HT-29 (cell line): ENCODE measurements at places on chromosomes 16 and 17. TPM values are rescaled to one million over a fixed set of nuclear protein-coding genes. Genes with fewer than 3 reads are reported as not detected.

The CD68 gene
- total RNA-seq, result 4.0 and 6.6 TPM in 2 replicates

The NUPR1 gene
- total RNA-seq, result 0.34 and 0.56 TPM in 2 replicates

The MTMR4 gene
- 39.1 and 50.0 TPM in 2 replicates for total RNA-seq

The PHOSPHO1 gene
- total RNA-seq, result not detected in 2 replicates

The KLHL10 gene
- not detected in 2 replicates for total RNA-seq

The ZNF385C gene
- 0.08 and 0.37 TPM in 2 replicates for total RNA-seq

DNA sequence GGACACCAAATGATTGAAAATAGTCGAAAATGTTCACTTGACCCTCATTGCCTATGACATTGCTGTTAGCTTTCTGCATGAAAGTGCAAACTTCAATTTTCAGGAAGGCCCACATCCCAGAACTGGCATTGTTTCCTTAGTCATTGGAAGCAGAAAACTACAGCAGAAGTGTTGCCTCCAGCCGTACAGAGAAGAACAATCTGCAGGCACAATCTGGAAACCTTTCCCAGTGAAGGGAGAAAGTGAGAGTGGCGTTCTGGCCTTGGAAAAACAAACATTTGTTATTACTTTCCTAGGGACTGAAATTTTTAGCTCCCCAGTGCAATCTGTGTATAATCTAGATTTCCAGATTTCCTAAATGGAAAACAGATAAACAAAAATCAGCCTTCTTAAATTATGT lies 529.5 kb upstream of the RBFOX1 start:
- no peak for DNase-seq

DNA sequence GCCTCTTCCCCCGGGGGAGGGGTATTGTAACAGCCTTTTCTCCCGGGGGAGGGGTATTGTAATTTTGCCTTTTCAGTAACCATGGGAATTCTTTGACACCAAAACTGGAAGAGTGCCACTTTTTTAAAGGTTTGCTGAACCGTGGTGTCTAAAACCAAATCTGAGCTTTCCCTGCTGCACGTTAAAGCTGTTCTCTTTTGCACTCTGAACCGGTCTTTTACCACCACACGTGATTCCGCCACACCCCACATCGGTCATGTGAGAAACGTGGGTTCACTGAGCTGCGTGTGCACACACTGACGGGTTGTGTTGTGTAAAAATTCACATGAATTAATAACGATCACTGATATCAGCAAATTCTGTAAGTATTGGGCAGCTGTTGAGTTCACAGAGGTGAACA lies 9.2 kb upstream of the ACSF3 start:
- no peak for DNase-seq

- no peak for DNase-seq
Observed at GRCh38 chr17:82582213-82582612, 62.7 kb downstream of the FOXK2 start.

DNA sequence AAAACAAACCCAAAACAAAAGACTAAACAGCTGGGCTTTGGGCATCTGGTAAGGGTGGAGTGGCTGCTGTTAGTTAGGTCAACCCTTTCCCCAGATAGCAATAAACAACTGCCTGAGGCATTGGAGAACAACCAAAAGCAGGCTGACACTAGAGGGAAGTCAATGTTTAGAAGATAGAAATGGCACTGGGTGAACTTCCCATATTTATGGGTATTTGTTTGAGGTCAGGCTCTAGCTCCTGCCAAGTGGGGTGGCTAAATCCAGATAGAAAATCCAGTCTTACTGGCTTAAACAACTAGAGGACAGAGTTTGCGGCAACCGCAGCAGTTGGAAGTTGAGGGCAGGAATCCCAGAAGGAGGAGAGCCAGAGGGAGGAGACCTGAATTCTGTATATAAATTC lies 79.4 kb downstream of the SDK2 start:
- no peak for DNase-seq

GRCh38 chr17:68903286-68903685 lies 51.9 kb downstream of the ABCA8 start:
- no peak for DNase-seq

GRCh38 chr16:57795431-57795878 lies 6.8 kb downstream of the KIFC3 start:
- DNase-seq, result peak; percentile 73

DNA sequence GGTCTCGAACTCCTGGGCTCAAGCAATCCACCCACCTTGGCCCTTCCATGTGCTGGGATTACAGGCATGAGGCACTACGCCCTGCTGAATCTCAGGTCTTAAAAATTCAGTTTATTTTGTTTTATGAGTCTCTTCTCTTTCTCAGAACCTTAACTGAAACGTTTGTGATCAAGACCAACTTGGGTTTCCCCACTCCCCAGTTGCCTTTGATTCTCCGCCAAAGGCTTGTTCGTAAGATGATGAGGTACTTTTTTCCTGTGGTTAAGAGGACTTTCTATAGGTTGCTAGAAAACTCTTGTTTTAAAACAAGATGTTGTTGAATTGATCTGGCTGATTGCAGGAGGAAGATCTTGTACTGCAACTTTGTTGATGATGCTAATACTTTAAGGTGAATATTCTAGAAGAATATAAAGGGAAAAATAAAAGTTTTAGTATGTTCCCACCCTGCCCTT lies 11.7 kb downstream of the ABCC1 start:
- no peak for DNase-seq

GRCh38 chr16:84986102-84986501 lies 25.2 kb downstream of the ZDHHC7 start:
- no peak for DNase-seq

- no peak for DNase-seq
Observed at GRCh38 chr16:57648125-57648524, 19.7 kb downstream of the ADGRG1 start.

- peak; percentile 46 for DNase-seq
Observed at GRCh38 chr17:58083491-58084316, 485 bp downstream of the DYNLL2 start.

GRCh38 chr17:6439951-6440350 lies 4.3 kb upstream of the PIMREG start:
- no peak for DNase-seq

DNA sequence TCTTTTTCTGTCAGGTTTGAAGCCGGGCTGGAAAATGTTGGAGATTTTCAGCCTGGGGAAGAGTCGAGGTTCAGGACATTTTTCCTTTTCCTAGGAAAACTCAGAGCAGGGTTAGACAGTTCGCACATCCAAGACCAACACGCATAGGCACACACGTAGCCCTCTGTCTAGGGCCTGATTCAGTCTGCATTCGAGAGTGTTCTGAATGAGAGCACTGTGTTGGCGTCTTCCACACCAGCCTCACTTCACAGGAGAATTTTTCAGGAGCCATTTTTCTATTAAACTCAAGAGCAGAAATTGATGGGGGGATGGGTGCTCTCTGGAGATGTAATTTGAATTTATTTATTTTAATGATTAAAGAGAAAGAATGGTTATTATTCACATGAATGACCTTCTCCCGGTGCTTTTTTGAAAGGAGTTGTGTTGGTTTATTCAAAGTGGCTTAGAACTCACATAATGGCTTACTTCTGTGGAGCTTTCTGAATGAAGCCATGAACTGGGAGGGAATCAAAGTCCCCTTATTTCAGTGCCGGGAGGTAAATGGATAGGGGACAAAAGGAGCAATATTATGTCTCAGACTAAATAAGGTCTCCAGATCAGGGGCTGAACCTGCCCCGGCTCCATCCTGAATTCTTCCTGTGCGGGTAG lies 194.3 kb downstream of the CCDC182 start:
- DNase-seq, result no peak

GRCh38 chr17:15883617-15884111 lies 61.3 kb upstream of the ADORA2B start:
- no peak for DNase-seq

- no peak for DNase-seq
Observed at GRCh38 chr16:74999609-75000480, 1.0 kb downstream of the ZNRF1 start.

- no peak for DNase-seq
Observed at GRCh38 chr17:33697557-33697956, 404.5 kb upstream of the ASIC2 start.

DNA sequence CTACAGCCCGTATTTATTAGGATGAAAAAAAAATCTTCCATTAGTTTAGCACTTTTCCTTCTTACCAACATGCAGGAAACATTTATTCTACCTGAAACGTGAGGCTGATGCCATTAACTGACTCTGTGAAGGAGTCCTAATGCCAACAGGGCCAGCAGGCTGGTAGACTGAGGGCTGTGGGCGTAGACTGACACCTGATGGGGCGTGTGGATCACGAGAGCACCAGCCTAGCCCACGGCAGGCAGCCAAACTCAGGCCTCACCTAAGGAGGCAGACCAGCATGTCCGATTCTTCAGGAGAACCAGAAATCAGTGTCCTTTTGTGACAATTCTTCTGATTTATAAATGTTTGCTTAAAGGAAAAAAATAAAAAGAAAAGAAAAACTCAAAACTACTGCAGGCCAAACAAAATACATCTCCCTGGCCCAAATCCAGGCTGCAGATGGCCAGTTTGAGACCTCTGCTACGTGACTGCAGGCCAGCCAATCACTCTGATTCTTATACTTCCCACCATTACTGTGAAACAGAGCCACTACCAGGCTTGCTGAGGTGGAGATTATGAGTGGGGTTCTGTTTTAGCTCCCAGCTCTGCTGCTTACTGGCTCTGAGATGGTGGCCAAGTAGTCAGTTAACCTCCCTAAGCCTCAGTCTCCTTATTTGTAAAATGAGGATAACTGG lies 66.5 kb downstream of the GNAO1 start:
- DNase-seq, result no peak

- DNase-seq, result no peak
Observed at GRCh38 chr17:78697554-78698343, 84.3 kb downstream of the CYTH1 start.

GRCh38 chr16:58417600-58417999 lies 25.3 kb downstream of the GINS3 start:
- DNase-seq, result no peak

GRCh38 chr16:67481561-67482232 lies 740 bp upstream of the ATP6V0D1 start:
- no peak for DNase-seq

DNA sequence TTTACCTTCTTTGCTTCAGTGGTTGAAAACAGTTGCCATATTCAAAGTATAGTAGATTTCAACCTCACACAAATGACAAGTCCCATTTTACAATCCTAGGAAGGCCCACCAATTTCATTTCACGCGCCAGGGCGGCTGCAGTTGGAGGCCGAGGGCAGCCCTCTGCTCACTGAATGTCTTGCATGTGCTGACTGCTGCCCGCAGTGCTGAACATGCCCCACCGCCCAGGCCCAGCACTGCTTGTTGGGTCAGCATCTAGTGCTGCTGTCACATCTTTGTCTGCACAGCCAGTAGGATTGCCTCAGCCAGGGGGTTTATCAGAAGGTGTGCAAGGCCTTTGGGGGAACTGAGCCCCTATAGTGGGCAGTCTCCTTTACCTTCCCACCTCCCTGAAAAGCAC lies 11.5 kb downstream of the SMCR8 start:
- no peak for DNase-seq

- no peak for DNase-seq
Observed at GRCh38 chr17:18107971-18108370, 585 bp upstream of the MYO15A start.

- no peak for DNase-seq
Observed at GRCh38 chr17:43818966-43819365, 14.0 kb downstream of the MPP3 start.

DNA sequence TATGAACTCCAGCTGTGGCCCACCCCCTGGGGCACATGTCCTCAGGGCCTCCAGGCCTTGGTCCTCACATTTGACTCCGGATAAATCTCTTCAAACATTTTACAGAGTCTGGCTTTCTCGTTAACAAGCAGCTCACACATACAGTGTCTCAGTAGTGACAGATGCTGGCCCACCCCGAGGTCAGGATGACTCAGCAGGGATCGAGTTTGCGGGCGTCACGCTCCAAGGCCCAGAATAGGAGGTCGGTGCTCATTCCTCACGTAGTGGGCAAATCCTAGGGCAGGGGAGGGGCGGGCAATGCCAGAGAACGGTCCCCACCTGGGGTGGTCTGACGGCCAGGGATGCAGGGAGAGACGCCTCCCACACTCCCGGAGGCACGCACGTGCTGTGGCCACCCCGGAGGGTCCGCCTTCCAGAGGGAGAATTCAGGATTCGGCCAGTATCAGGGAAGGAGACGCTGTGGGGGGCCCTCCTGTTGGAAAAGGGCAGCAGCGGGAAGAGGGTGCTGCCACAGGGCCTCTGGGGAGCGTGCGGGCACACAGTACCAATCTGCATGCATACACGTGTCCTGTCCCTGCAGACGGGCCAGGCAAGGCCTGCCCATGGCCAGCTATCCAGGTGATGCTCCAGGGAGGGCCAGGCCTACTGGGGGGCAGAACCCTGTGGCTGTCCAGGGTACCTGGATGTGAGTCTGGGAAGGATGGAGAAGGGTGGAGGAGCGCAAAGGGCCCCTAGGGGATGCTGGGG lies 8.6 kb downstream of the SLC7A5 start:
- peak; percentile 66 for DNase-seq

GRCh38 chr16:85445779-85446222 lies 167.3 kb upstream of the GSE1 start:
- DNase-seq, result no peak

DNA sequence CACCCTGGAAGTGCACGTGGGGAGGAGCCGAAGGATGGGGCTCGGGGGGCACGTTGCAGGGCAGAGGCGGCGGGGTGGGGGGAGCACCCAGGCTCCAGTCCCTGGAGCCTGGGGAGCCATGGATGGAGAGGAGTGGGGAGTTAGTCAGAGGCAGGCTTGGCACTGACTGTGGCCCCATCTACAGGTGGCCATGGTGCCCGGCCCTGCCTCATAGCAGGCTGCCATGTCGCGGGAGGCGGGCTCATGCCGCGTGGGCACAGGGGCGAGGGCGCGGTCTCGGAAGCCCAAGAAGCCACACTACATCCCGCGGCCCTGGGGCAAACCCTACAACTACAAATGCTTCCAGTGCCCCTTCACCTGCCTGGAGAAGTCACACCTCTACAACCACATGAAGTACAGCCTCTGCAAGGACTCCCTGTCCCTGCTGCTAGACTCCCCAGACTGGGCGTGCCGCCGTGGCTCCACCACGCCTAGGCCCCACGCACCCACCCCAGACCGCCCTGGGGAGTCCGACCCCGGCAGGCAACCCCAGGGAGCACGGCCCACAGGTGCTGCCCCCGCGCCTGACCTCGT lies 3.0 kb downstream of the PRR35 start:
- DNase-seq, result peak; percentile 12

GRCh38 chr17:67477687-67478086 lies 100.6 kb downstream of the PITPNC1 start:
- no peak for DNase-seq

DNA sequence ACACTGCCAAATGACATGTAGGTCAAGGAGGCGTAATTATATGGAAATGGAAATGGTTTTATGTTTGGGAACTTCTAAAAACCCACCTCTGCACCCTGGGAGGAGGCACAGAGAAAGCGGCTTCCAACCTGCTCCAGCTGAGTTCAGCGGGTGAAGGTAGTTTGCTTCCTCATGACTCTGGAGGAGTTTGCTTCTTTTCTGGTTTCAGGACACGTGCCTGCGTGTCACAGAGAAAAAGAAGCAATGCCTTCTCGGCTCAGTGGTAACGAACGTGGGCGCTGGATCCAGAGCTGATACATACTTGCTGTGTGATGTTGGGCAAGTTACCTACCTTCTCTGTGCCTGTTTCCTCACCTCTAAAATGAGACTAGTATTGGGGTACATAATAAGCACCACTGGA lies 22.1 kb downstream of the GPR139 start:
- DNase-seq, result no peak
